K562 (cell line): ENCODE measurements at places on chromosomes 3 and 15. TPM values are rescaled to one million over a fixed set of nuclear protein-coding genes. Genes with fewer than 3 reads are reported as not detected.

The ZNF774 gene
- 1.2 and 3.0 TPM in 2 replicates for total RNA-seq

The PEX5L gene
- total RNA-seq, result not detected in 2 replicates

- 0 out of 3 replicates have a peak, but pooled peaks cover 2% of the 10 kb centered on the region for H3K27me3 ChIP-seq
- H3K4me1 ChIP-seq, result no peaks in the 10 kb centered on the region
- no peak for DNase-seq
Observed at GRCh38 chr3:41418961-41419691, 219.8 kb downstream of the CTNNB1 start.

GRCh38 chr15:67456677-67457529 lies 64.0 kb upstream of the C15orf61 start:
- no peak overlapping the region for H3K4me3 ChIP-seq
- no peaks in the 10 kb centered on the region for H3K4me1 ChIP-seq
- H3K36me3 ChIP-seq, result no peaks in the 10 kb centered on the region
- DNase-seq, result peak; percentile 81

- H3K27ac ChIP-seq, result no peak overlapping the region
- no peaks in the 10 kb centered on the region; the same call in 2 of the 3 replicates for H3K27me3 ChIP-seq
- no peak overlapping the region for H3K4me3 ChIP-seq
- no peaks in the 10 kb centered on the region for H3K4me1 ChIP-seq
Observed at GRCh38 chr15:69496001-69496400, 43.4 kb downstream of the RPLP1 start.
